ENCODE measurements at places on chromosomes 7 and 10.

DNA sequence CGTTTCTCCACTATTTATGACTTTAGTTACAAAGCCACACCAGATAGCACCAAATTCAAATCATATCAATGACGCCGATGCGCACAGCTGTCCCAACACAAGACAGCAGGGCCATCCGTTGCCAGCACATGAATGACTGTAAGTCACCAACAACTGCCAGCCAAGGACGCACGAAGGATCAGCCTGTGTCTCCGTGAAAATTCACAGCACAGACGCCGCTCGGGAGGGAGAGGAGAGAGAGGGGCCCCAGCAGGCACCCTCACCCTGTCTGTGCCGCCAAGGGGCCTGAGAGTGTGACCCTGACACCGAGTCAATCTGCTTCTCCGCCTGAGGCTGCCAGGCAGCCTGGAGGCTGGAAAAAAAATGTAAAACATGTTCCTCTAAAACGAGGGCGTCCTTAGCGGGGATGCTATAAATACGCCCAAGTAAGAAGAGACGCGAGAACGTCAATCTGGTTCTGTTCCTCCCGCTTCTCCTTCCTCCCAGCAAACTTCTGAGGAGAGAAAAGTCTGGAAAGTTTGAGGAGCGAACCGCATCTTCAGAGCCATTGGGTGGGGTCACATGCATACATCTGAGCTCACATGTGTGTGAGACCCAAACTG is 111.2 kb downstream of the PTPRN2 start:
- no peak for DNase-seq

GRCh38 chr7:610141-610530 is 90.5 kb upstream of the PDGFA start:
- no peak for DNase-seq

DNA sequence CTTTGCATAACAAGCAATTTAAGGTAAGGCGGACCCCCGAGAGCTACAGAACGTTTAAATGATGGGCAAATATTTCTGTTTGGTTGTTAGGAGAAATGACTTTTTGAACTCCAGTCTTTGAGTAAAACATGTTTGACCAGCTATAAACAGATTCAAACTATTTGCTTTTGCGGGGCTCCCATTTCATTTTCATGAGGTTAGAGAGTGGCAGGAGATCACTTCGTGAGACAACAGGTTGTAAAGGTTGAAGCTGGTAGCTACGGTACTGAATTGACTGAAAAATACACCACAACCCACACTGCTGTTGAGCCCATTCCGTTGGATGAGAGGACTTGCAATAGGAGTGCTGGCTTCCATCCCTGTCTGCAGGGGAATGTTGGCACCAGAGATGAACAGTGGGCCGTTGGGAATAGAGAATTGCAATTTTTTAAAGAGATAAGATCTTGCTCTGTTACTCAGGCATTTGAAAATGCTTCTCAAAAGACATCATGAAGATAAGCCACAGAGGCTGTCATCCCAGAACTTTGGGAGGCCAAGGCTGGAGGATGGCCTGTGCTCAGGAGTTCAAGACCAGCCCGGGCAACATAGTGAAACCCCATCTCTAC is 65.7 kb upstream of the CARD11 start:
- DNase-seq = no peak

GRCh38 chr7:5497295-5498103 is 73.9 kb upstream of the TNRC18 start:
- DNase-seq = no peak

DNA sequence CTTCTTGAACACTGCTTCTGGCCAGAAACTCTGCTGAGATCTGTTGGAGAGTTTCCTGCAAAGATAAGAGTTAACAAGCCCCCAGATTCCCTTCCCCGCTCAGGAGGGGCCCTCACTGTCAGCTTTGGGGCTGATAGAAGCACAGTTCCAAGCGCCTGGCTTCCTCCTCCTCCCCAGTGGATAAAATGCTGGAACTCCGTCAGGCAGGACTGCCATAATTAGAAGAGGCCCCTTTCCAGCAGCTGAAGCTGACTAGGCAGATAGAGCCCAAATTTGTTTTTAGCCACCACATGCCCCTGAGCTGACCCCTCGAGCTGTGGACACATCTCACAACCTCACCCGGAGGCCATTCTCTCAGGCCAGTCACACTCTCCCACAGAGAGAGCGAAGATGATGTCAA is 89.4 kb downstream of the TBXAS1 start:
- DNase-seq = no peak

GRCh38 chr7:88040694-88041093 is 106.6 kb downstream of the ADAM22 start:
- DNase-seq = no peak

- no peak for DNase-seq
These were observed 134.2 kb downstream of the RALA start for GRCh38 chr7:39757604-39758003.

DNA sequence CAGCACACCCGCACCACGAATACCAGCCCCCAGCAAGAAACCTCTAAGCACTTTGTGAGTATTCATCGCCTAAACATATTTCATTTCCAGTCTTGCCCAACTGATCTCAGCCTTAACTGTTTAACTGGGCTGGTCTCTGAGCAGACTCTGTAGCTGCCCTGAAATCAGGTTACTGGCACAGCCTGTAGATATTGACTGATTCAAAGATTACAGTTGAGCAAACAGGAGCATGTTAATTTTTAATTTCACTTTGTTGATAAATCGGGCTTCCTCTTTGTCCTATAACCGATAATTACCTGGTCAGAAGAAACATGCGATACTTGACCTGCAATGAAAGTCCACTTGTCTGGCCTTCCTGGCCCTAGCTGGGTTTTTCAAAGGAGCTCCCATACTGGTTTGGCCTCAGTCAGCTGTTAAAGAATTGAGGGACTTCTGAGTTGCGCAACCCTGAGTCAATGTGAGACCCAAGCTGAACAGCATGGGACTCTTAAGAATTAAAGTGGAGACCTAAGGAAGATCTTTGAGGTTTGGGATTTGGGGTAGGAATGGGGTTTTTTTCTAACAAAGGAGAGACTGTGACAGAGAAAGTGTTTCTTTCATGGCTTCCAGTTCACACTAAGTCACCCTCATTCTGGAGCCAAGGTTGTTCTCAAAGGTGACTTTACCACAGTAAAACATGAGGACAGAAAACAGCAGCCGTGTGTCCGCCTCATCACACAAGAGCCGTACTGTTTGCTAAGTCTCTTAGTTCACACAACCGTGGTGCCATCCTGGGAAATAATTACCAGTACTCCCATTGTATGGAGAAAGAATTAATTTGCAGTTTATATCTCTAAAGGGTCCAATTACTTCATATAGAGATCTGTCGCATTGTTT is 75.9 kb downstream of the PPP1R3C start:
- no peak for DNase-seq

GRCh38 chr10:109859221-109859620 is 64.1 kb downstream of the XPNPEP1 start:
- DNase-seq = no peak

- no peak for DNase-seq
These were observed 11.4 kb upstream of the FAS start for GRCh38 chr10:88979153-88979562.

DNA sequence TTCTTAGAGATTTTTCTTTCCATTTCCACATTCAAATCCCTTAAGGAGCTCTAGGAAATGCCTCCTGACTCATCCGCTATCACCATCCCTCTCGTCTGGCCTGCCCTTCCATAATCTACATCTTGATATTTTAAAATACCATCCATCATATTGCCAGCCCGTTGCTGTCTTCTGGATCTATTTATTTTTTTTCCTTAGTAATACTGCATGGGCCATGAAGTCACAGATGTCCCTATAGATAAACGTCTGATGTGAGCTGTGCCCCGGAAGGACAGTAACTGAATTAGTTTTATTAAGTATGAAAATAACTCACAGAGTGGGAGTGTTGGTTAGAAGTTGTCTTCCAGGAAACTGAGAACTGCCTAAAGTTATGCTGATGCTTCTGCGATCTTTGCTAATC is 76.2 kb downstream of the KLF6 start:
- DNase-seq = no peak

- no peak for DNase-seq
These were observed 41.3 kb downstream of the IL2RA start for GRCh38 chr10:6020826-6021225.

DNA sequence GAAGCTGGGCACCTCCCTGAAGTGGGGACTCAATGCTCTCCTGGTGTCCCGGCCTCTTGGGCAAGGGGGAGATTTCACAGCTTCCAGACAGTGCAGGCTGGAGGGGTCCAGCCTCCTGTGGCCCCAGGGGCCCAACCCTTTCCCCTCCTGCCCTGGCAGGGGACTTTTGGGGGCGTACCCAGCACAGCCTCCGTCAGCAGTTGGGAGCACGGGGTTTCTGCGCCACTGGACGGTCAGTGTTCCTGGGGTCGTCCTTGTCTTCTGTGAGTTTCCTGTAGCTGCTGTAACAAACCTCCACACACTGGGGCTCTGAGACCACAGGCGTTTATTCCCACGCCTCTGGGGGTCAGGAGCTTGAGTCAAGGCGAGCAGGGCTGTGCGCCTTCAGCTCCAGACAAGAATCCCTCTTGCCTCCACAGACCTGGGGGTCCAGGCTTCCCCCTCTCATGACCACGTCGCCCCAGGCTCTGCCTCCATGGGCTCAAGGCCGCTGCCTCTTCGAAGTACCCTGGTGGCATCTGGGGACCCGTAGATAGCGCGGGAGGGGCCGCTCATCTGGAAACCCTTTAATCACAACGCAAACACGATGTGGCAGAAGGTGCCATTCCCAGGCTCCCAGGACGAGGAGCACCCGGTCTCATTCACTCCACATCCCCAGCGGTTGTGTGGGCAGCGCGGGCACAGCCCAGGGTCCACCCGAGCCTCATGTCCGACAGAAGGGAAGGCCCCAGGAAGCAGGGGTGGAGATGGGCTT is 14.0 kb downstream of the PWWP2B start:
- no peak for DNase-seq

GRCh38 chr7:103031781-103032180 is 42.8 kb downstream of the FBXL13 start:
- DNase-seq = no peak

DNA sequence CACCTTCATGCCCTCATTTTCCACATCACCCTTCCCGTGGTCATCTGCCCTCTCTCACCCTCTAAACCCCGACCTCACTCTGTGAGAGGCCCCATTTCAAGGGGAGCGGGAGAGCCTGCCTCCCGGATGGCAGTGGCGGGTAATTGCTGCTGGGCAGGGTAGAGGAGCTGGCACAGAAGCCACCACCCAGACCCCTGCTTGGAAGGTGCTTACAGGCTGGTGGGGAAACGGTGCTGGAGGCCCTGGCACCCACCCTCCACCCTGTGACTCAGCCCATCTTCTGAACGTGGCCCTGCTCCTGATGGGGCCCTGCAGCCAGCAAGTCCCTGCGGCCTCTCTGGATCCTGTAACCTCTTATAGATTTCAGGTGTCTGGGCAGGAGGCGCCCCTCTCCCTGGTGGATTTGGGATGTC is 10.6 kb upstream of the PWWP2B start:
- DNase-seq = no peak

DNA sequence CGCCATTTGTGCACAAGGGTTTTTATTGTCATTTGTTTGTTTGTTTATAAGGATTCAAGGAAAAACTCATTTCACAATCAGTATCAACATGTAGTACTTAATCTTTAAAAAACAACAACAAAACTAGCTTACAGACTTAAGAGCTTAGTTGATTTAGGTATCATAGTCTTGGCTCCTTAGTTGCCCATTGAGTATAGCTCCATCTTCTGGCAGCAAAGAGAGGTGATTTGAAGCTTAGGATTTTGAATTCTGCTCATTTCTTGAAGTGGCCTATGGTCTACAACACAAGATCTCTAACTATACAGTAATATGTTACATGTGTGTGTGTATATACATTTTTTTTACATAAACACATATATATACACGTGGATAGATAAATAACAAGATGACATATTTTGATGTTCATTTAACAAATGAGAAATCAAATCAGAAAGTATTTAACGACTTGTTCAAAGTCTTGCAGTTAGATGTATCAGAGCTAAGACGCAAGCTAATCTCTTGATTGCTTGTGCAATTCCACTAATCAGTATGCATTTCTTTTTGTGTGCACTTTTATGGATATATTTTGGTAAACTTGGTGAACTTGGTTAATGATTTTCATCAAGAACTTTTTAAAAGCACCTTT is 307.3 kb downstream of the CAMK1D start:
- DNase-seq = peak; percentile 51

DNA sequence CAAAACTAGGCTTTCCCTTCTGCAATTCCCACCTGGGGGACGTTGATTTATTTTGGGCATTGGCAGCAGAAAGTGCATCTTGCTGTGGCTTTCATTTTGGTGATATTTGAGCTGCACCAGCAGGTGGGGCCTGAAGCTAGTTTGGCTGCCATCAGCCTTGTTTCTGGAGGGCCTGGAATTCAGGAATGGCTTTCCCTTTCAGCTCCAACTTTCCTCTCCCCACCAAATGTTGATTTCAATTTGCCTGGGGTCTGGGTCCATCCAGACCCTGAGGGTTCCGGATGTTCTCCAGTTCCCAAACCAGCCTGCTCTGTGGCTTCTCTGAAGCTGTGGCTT is 640.4 kb downstream of the TYW1 start:
- DNase-seq = no peak

Measured in germinal center (tissue), 1 donor.